ENCODE measurements at places on chromosomes 3 and 15.

DNA sequence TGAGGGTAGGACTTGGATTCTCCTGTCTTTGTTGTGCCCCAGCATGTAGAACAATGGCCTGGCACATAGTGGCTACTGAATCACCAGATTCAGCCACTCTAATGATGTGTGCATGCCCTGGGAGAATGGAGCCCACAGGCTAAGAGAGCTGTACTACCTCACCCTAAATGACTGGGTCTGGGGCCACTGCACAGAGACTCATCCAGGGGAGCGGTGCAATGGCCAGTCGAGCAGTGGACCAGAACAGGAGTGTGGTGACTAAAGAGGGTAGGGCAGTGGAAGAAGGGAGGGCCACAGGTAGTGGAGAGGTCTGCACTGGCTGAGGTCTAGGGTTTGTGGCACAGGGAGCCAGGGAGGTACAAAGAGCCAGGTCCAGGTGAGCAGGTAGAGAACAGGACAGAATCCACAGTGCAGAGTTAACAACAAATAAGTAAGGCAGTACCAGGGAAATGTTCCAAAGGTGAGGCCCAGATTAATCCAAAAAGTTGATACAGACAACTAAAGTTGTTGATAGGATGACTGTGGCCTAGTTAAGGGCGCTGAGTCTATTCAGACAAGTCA lies 142.7 kb upstream of the ATP11B start:
- no peak for DNase-seq

- no peak for DNase-seq
Observed at GRCh38 chr3:143280984-143281383, 161.4 kb downstream of the CHST2 start.

GRCh38 chr15:57216288-57216687 lies 160.0 kb upstream of the CGNL1 start:
- no peak for DNase-seq

DNA sequence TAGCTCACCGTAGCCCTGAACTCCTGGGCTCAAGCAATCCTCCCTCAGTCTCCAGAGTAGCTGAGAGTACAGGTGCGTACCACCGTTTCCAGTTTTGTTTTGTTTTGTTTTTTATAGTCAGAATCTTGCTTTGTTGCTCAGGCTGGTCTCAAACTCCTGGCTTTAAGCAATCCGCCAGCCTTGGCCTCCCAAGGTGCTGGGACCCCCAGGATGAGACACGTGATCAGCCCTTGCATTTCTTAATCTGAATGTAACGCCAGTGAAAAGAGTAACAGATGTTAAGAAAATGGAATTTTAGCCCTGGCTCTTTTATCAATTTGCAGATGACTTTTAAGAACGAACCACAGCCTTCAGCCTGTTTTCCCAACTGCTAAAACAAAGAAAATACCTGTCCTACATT lies 451.3 kb downstream of the SHQ1 start:
- DNase-seq, result no peak

DNA sequence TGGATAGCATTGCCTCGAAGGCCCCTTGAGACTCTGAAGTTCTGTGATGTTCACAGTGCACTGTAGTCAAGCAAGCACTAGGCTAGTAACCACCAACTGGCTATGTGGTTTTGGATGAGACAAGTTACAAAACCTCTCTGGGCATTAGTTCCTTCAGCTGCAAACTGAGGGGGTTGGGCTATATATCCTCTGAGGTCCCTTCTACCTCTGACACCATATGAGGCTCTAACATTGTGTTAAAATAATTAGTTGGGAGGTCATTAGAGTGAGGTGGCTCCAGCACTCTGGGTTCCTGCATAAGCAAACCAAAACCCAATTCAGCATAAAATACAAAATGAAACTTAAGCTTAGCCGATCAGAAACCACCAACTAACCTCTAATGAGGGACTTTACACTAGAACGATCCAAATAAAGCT lies 209.5 kb upstream of the LRRN1 start:
- no peak for DNase-seq

GRCh38 chr3:158528076-158528674 lies 42.8 kb upstream of the MLF1 start:
- DNase-seq, result no peak

GRCh38 chr3:116483135-116483534 lies 37.8 kb upstream of the LSAMP start:
- no peak for DNase-seq

GRCh38 chr3:113630956-113631542 lies 65.4 kb downstream of the USF3 start:
- no peak for DNase-seq

- no peak for DNase-seq
Observed at GRCh38 chr3:195032955-195033354, 238.0 kb downstream of the XXYLT1 start.

GRCh38 chr15:69559440-69560190 lies 107.0 kb downstream of the RPLP1 start:
- no peak for DNase-seq

DNA sequence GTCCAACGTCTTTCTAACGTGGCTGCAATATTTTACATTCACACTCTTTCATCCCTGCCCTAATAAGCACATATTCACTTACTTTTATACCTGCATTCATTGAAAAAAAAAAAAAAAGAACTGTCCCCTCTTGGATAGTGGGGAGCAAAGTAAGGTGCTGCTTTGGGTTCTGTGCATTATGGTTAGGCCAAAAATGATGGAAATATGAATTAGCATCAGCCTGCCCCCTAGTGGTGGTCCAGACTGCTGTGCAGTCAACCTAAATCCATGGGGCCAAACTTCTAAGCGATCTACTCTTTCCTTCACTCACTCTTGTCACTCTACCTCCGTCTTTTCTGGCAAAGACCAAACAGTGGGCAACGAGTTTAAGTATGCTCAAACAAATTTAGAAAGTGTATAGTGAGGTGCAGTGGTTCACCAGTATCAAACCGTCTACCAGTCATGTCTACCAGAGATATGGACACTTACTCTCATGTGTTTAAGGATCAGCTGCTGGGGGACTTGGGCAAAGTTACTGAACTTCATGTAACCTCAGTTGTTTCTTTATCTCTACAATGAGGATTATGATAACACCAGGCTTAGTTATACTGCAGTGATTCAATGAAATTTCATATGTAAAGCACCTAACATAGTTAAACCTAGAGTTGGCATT lies 61.5 kb upstream of the GRM7 start:
- peak; percentile 59 for DNase-seq

DNA sequence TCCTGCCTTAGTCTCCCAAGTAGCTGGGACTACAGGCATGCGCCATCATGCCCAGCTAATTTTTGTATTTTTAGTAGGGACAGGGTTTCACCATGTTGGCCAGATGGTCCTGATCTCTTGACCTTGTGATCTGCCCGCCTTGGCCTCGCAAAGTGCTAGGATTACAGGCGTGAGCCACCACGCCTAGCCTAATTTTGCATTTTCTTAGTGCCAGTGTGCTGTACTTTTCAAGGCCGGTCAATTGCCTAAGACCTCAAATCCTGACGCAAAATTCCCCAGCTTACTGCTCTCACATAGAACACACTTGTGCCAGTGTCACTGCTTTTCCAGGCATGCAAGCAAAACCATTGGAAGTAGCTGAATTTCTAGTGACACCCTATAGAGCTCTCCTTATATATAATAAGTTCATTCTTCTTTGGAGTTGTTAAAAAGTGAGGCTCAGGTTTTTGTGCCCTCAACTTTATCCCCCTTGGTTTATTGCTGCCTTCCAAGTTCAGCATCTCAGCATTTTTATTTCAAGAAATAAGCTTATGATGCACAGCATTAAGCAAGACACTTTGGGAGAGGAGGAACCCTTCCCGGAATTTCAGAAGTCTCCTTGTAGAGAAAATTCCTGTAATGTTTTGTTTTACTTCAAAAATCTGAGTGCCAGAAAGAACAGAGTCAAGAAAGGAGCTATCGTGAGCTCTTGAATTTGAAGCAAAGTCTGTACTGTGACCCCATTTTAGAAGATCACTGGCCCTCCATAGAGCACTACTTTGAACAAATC lies 93.2 kb downstream of the FILIP1L start:
- no peak for DNase-seq

GRCh38 chr3:139173372-139174108 lies 128.8 kb upstream of the PRR23C start:
- DNase-seq, result no peak

GRCh38 chr3:111923806-111924205 lies 55.0 kb upstream of the ABHD10 start:
- no peak for DNase-seq

DNA sequence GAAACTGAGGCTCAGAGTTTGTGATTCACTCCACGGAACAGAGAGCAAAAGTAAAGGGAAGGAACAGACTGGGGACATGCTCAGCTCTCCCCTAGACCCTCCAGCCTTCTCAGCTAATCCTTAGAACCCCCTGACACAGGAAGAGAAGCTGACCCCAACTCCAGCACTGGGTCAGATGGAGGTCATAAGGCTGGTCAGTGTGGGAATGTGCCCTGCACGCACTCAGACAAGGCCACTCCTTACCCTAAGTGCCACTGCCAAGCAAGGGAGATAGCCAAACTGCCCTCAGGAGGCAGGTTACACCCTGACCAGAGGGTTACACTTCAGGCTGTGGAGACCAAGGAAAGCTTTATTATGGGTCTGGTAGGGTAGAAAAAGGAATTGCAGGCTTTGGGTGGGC lies 1.2 kb downstream of the RPL29 start:
- DNase-seq, result no peak

DNA sequence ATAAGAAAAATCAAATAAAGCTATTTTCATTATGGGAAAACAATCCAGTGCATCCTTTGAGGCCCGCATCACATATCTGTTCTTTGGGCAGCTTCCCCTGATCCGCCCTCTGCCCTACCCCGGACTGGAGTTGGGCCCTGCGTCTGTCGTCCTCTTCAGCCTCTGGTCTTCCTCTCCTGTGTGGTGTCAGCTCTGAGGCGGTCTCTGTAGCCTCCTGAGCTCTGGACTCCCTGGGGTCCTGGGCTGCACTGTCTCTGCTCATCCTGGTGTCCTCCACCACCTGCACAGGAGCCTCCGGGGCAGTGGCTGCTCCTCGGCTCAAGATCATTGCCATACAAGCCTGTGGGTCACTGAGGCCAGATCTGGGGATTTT lies 7.4 kb upstream of the SNX22 start:
- no peak for DNase-seq

DNA sequence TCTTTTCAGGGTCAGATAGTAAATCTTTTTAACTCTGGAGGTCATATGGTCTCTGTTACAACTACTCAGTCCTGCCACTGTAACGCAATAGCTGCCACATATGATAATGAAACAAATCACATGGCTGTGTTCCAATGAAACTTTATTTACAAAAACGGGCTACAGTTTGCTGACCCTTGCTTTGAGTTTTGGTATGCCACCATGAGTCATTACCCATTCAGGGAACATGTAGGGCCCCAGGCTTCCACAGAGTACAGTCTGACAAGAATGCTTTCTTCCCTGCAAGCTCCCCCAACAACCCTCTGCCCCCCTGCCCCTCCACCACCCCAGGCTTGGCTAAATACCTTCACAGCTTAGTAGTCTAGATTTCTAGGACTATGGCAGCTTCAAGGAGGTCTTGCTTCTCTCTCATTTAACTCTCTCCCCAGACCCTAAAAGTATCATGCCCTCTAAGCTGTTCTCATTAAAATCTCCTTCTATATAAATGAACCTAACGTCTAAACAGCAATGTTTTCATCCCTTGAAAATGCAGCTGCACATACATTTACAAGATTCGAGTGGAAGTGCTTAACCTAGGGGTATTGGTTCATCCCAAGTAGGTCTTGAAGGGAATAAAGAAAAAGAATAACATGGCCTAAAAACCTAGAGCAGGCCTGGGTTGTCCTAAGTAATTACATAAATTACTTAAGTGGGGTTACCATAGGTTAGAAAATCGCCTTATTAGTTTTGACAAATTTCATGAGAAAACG lies 117.8 kb upstream of the PRICKLE2 start:
- DNase-seq, result no peak

- no peak for DNase-seq
Observed at GRCh38 chr15:91965501-91966193, 112.1 kb downstream of the SLCO3A1 start.

DNA sequence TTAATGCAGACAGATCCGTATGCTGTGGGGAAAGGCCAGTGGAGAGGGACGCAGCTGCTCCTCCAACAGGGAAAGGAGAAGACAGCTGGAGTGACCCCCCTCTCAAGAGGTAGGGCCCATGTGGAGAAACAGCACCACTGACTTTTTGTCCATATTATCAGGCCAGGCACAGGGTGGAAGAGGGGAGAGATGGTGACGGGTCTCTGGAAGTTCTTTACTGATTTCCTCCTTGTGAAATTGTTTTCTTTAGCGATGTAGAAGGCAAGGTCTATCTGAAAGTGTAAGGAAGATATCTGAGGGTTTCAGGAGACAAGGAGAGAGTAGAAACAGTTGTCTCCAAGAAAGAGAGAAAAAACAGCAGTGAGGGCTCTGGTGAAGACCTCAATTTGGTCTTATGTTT lies 338.8 kb downstream of the VPS13C start:
- no peak for DNase-seq

DNA sequence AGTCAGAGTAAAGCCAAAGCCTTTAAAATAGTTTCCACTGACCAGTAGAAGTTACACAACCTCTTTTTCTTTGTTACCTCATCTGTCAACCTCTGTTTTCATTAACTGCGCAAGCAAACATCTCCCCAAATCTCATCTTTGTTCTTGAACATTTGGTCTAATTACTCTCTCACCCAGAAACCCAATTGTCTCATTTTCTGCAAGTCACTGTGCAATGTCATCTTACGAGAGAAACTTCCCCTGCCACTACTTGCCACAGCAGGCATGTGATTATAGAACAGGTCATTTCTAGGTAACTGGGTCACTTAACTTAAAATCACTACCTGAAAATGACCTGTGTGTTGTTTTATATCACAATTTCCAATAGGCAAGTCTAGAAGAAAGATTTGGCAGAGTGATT lies 159.4 kb downstream of the SI start:
- DNase-seq, result no peak

All from activated CD8-positive, alpha-beta memory T cell treated with anti-CD3 and anti-CD28 coated beads, Interleukin-2, amount 50 U/mL, for 48 hours (primary cell).